Vagina (tissue), 2 donors: ENCODE measurements at places on chromosomes 1 and 21. TPM values are rescaled to one million over a fixed set of nuclear protein-coding genes. Genes with fewer than 3 reads are reported as not detected.

DNA sequence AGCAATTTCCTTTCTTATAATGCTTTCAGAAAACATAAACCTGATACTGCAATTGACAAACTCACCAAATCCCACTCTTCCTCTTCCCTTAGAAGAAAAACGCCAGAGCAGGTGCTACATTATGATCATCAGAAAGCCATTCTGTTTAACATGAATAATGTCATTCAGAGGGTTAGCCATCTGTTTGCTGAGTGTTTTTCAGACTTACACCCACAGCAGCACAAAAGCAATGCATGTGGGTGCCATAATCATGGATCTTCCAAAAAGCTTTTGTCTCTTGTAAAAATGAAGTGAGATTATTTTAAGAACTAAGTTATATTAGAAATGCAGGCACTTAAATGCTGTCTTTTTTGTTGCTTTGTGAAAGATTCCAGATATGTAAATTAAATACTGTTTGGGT is 204.6 kb upstream of the TMPRSS15 start:
- no peaks in the 10 kb centered on the region for H3K4me1 ChIP-seq
- H3K4me3 ChIP-seq: no peak overlapping the region
- no peak for DNase-seq

DNA sequence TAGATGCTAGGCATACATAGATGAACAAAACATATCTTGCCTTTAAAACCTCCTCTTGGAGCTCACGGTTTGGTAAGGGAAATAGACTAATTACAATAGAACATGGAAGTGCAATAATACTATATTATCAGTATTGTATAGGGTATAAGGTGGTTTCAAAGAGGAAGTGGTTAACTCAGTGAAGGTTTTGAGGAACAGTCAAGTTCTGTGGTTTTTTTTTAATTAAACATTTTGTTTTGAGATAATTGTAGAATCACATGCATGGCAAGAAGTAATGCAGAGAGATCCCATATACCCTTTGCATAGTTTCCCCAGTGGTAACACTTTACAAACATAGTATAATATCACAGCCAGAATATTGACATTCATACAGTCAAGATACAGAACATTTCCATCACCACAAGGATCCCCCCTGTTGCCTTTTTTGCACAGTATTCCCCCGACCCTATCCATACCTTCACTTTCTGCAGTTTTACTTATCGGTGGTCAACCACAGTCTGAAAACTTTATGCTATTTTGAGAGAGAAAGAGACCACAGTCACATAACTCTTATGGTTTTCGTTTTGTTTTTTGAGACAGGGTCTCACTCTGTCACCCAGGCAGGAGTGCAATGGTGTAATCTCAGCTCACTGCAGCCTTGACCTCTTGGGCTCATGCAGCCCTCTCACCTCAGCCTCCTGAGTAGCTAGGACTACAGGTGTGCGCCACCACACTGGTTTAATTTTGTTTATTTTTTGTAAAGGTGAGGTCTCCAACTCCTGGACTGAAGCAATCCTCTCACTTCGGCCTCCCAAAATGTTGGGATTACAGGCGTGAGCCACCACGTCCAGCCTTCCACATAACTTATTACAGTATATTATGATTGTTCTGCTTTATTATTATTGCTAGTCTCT is 60.5 kb upstream of the KIAA1614 start:
- H3K4me3 ChIP-seq: no peak overlapping the region
- DNase-seq: no peak

- peaks cover 7% of the 10 kb centered on the region for H3K4me1 ChIP-seq
- H3K27me3 ChIP-seq: no peaks in the 10 kb centered on the region
- DNase-seq: no peak
- H3K4me3 ChIP-seq: no peak overlapping the region
- H3K27ac ChIP-seq: no peak overlapping the region
Observed at GRCh38 chr1:15229707-15230131, 17.3 kb upstream of the FHAD1 start.

DNA sequence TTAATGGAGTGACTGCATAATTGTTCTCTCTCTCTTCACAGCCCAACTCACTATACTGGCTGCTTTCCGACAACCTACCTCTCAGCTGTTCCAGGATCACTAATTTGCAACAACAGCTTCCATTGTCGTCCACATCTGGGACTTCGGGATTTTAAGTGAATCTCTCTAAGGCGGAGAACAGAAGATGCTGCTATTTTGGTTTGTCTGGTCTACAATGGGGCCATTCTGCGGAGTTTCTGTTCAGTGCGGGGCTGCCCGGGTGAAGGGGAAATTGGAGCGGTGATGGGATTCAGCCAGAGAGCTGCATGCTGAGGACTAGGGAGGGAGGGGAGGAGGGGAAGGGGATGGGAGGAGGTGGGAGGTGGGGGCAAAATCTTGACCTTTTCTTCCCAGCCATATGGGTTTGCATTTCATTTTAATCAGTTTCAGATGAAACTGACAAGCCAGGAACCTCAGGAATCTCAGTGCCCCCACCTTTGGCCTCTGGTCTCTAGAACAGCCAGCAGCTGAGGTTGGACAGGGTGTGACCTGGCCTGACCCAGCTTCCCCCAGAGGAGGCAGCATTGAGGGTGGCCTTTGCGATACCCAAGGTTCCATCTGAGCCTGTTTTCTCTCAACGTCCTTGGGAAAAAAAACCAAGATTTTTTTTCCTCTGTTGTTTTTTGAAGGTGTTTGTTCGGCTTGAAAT is 6.9 kb upstream of the SRP9 start:
- H3K36me3 ChIP-seq: no peaks in the 10 kb centered on the region
- H3K4me1 ChIP-seq: peaks cover 52% of the 10 kb centered on the region
- H3K27ac ChIP-seq: no peak overlapping the region
- no peaks in the 10 kb centered on the region for H3K27me3 ChIP-seq
- H3K4me3 ChIP-seq: no peak overlapping the region

GRCh38 chr1:94883691-94884090 is 43.2 kb downstream of the CNN3 start:
- peaks cover 14% of the 10 kb centered on the region for H3K4me1 ChIP-seq
- H3K4me3 ChIP-seq: no peak overlapping the region
- DNase-seq: no peak
- H3K27ac ChIP-seq: peak overlapping the region; percentile 84
- H3K27me3 ChIP-seq: no peaks in the 10 kb centered on the region

- no peak overlapping the region for H3K4me3 ChIP-seq
- DNase-seq: no peak
- H3K36me3 ChIP-seq: no peaks in the 10 kb centered on the region
- no peaks in the 10 kb centered on the region for H3K4me1 ChIP-seq
- no peaks in the 10 kb centered on the region for H3K27me3 ChIP-seq
Observed at GRCh38 chr1:198575292-198575691, 34.8 kb upstream of the ATP6V1G3 start.

GRCh38 chr1:2145946-2146835 is 48.4 kb downstream of the FAAP20 start:
- H3K27me3 ChIP-seq: no peaks in the 10 kb centered on the region
- no peaks in the 10 kb centered on the region for H3K36me3 ChIP-seq
- no peak overlapping the region for H3K4me3 ChIP-seq
- H3K27ac ChIP-seq: no peak overlapping the region

DNA sequence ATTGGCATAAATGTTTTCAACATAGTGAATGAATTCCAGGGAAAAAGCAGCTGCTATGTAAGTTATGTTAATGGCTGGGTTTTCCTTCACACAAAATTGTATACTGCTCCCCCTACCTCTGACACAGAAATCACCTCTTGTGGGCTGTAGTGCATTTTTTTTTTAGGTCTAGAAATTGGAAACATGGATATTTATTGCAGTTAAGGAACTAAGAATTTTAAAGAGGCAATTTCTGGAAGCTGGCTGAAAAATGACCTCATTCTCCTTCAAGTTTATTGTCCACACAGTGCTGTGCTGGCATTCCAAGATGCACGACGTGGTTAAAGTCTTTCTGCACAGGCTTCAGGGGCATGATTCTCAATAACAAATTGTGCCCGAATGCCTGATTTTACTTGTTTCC is 1424.2 kb downstream of the MRPL39 start:
- no peak overlapping the region for H3K4me3 ChIP-seq
- H3K27ac ChIP-seq: no peak overlapping the region
- no peaks in the 10 kb centered on the region for H3K4me1 ChIP-seq
- no peaks in the 10 kb centered on the region for H3K36me3 ChIP-seq
- H3K27me3 ChIP-seq: no peaks in the 10 kb centered on the region

GRCh38 chr21:16279731-16280581 is 550.2 kb downstream of the USP25 start:
- no peaks in the 10 kb centered on the region for H3K36me3 ChIP-seq
- H3K4me3 ChIP-seq: peak overlapping the region; percentile 9
- peak overlapping the region; percentile 74 for H3K27ac ChIP-seq
- DNase-seq: no peak
- peaks cover 40% of the 10 kb centered on the region for H3K4me1 ChIP-seq

DNA sequence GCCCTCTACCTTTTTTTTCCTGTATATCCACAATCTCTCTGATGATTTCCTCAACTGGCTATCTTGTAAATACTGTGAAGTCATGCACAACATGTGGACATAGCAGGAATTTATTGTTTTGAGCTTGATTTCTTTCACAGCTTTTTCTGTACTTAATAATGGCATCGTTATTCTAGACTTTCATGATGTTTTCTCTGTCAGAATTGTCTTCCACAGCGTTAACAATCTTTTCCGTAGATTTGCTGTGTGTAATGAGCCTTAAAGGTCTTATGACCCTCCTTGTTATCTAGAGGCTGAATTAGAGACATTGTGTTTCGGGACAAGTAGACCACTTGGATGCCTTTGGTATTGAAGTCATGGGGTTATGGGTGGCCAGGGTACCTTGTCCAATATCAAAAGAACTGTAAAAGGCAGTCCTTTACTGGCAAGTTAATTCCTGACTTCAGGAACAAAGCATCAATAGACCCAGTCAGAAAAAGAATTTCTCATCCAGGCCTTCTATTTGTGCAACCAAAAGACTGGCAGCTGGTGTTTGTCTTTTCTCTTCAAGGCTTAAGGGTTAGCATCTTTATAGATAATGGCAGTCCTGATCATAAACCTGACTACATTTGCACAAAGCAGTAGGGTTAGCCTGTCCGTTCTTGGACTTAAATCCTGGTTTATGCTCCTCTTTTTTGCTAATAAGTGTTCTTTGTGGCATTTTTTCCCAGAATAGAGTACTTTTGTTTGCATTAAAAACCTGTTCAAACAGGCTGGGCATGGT is 30.1 kb upstream of the CHAF1B start:
- no peaks in the 10 kb centered on the region for H3K27me3 ChIP-seq
- peaks cover 45% of the 10 kb centered on the region for H3K36me3 ChIP-seq
- no peak overlapping the region for H3K27ac ChIP-seq
- H3K4me1 ChIP-seq: no peaks in the 10 kb centered on the region
- H3K4me3 ChIP-seq: no peak overlapping the region
- DNase-seq: no peak

Gene PGLYRP3
- total RNA-seq: 28.7 TPM

DNA sequence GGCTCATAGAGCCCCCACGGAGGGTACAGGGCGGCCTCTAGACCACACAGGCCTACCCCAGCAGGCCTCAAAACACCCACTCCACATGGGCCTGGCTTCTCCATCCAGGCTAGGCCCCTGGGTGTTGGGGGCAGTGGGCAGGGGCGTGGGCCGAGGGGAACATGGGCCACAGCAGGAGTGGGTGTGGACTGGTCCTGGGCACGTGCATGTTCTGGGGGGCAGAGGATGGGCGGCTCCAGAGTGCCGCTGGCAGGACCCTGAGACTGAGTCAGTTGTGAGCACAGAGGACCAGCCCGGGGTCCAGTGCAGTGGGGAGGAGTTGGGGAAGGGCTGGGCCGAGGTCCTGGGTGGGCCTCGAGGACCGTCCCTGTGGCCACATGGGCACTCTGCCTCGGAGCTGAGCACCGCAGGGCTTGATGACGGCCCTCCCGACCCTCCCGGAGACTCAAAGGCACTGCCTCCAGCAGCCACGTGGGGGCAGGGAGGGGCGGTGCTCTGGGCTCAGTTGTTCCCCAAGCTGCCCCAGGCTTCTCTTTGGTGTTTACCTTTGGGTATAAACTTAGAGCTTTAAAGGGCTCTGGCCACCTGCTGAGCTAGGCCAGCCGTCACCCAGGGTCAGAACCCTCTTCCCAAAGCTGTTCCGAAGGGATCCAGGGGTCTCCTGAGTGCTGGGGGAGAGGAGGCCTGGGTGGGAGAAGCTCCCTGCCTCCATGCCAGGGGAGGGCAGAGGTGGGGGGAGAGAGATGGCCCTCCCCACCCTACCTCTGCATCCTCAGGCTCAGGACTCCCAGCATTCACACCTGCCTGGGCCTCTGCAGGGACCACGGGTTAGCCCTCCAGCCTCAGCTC is 79.9 kb downstream of the MORN1 start:
- H3K27ac ChIP-seq: peak overlapping the region; percentile 96
- DNase-seq: no peak
- H3K4me3 ChIP-seq: no peak overlapping the region
- H3K36me3 ChIP-seq: no peaks in the 10 kb centered on the region
- peaks cover 61% of the 10 kb centered on the region for H3K4me1 ChIP-seq

Gene GLIS1
- 1.2 TPM for total RNA-seq

- H3K36me3 ChIP-seq: no peaks in the 10 kb centered on the region
- no peak overlapping the region for H3K27ac ChIP-seq
- H3K4me1 ChIP-seq: no peaks in the 10 kb centered on the region
- H3K4me3 ChIP-seq: no peak overlapping the region
- DNase-seq: no peak
Observed at GRCh38 chr21:31760931-31761330, 29.0 kb upstream of the SCAF4 start.

Gene S100A6
- total RNA-seq: 562 TPM

DNA sequence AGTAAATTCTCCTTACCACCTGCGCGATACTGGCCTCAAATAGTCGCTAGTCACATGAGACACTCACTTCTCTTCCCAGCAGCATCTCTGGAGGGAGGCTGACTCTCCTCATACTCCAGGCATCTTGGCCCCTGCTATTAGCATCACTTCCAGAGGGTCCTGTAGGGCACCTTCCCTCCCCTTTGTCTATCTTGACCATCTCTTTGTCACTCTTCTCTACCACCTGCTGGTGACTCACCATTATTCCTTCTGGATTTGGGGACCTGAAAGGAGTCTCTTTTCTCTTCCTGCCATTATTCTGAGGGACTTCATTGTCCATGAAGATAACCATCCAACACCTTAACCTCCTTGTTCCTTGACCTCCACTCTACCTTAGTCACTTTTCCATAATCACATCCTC is 31.7 kb upstream of the GPR37L1 start:
- no peak for DNase-seq
- H3K36me3 ChIP-seq: no peaks in the 10 kb centered on the region
- H3K27ac ChIP-seq: no peak overlapping the region
- H3K27me3 ChIP-seq: no peaks in the 10 kb centered on the region
- H3K4me1 ChIP-seq: peaks cover 14% of the 10 kb centered on the region

- no peaks in the 10 kb centered on the region for H3K36me3 ChIP-seq
- no peak overlapping the region for H3K4me3 ChIP-seq
- no peak overlapping the region for H3K27ac ChIP-seq
Observed at GRCh38 chr21:43208561-43209332, 39.9 kb downstream of the CRYAA start.

DNA sequence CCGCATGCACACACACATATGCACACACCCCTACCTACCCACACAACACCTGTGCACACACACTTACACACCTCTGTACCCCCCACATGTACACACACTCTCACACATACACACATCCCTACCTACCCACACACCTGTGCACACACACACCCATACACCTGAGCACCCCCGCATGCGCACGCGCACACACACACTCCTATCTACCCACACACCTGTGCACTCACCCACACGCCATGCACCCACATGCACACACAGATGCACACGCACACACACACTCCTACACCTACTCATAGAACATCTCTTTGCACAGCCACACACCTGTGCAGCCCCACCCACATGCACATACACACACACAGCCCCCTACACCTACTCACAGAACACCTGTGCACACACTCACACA is 15.5 kb upstream of the PADI2 start:
- no peak for DNase-seq
- no peaks in the 10 kb centered on the region for H3K27me3 ChIP-seq
- H3K36me3 ChIP-seq: no peaks in the 10 kb centered on the region
- no peak overlapping the region for H3K27ac ChIP-seq

GRCh38 chr1:89755591-89755990 is 65.2 kb upstream of the LRRC8D start:
- H3K27ac ChIP-seq: no peak overlapping the region
- DNase-seq: no peak
- no peaks in the 10 kb centered on the region for H3K36me3 ChIP-seq
- H3K27me3 ChIP-seq: no peaks in the 10 kb centered on the region
- no peak overlapping the region for H3K4me3 ChIP-seq
